Stimulated activated CD4-positive, alpha-beta T cell treated with anti-CD3 and anti-CD28 coated beads, TNF-alpha, amount 100 ng/mL, for 1 hour (primary cell): ENCODE measurements at places on chromosomes 3 and 15.

DNA sequence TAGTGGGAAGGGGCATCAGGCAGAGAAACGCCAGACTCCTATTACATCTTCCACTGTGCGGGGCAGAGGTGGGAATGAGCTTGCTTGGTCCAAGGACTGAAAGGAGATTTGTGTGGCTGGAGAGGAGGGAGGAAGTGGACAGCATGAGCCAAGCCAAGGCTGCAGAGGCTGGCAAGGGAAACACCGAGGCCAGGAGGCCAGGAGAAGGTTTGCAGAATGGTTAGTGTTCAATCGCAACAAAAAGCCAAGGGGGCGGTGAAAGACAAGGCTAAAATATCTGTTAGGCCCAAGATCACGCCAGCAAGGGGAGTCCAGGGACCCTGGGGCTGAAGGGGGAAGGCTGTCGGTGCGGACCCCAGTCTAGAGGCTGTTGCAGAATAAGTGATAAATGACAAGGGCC is 75.8 kb downstream of the CPN2 start:
- DNase-seq = no peak

GRCh38 chr15:80779658-80780415 is 667 bp downstream of the CEMIP start:
- DNase-seq = no peak

DNA sequence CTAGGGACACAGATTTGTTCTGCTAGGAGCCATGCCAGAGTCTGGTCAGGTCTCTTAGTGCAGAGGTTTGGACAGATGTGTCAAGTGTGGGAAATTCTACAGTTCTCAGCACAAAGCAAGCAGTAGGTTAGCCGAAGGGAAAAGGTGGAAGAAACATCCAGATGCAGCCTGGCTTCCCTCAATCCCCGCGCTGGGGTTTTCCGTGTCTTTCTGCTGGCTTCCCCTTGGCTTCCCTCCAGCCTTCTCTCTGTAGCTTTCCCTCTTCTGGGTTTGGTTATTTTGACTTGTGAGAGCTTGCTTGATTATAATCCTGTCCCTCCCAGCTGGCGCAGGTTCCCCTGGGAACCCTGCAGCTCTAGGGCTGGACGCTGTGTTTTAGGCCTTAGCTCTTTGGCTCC is 4.1 kb downstream of the TF start:
- no peak for DNase-seq

DNA sequence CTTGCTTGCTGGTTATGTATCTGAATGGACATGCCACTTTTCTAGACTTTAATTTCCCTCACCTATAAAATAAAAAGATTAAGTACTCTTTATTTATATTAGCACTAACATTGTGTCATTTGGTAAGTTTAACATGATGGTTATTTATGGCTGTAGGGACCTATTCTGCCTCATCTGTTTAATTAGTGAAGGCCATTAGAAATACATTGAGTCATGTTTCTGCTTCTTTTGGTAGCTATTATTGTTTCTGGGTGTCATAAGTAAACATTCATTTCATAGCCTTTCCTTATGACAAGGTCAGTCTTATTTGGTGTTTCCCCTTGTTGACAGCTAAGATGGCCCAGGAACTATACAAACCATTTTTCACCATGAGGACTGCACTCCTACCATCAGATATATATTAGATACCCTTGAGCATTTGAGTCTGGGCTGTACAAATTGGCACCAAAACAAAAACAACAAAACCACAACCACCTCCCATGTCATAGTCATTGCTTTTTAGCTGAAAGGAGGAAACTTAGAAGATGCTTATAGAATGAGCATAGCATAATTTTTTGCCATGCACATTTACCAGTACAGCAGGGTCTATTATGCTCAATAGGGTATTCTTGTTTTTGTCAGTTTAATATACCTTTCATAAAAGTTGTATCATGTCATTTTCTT is 39.3 kb downstream of the SRP14 start:
- DNase-seq = no peak

- no peak for DNase-seq
Observed at GRCh38 chr15:66878761-66879160, 176.7 kb downstream of the SMAD6 start.

DNA sequence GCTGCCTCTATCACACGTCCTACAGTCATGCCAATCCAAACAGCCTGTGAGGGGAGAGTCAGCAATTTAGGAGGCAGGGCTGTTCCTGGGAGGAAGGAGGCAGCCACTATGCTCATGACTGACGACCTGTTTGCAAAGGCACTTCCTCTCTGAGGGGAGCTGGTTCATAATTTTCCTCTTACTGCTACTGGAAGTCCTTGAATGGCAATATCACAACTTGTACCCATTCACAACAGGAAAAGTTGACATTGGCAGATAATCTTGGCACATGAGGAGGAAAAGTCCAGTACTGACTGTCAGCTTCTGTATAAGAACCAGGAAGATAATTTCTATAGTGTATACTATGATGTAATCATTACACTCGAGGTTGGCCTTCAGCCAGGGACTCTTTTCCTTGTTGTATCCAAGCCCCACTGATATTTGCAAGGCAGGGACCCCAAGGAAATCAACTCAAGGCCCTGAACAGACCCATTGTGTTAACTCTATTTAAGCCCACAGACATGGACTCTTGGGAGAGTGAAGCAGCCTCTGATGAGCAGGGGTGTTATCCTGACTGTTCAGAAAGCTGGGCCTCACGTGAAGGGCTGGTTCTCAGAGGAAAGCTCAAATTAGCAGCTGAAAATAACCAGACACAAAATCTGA is 267.3 kb upstream of the ADAMTS9 start:
- no peak for DNase-seq

DNA sequence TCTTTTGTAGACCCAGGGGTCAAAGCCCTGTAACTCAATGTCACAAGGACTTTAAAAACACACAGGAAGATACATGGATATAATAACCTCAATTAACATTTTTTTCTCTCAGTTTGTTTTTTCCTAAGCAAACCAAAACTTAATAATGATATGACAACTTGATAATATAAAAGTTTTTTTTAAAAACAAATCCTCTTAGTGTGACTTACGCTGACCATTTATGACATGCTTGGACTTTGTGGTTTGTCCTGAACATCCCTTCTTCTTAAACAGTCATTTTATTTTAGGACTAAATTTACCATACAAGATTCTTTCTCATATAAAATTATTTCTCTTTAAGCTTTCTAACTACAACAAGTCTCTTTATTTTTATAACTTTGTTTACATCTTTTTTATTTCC is 25.4 kb upstream of the FAM3D start:
- no peak for DNase-seq

DNA sequence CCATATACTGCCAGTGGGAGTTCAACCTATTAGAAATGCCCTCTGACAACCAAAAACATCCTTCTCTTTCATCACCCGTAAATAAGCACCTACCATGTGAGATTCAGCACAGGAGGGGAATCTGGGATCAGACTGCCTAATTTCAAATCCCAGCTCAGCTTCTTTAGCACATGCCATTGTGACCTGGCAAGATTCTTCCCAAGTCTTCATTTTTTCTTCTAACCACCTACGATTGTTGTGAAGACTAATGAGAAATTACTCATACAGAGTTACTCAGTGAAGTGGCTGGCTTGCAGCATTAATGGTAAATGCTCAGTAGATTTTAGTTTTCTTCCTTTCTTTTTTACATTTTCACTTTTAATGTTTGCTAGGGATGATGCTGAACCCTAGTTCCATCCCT is 176.7 kb downstream of the PDZRN3 start:
- no peak for DNase-seq

DNA sequence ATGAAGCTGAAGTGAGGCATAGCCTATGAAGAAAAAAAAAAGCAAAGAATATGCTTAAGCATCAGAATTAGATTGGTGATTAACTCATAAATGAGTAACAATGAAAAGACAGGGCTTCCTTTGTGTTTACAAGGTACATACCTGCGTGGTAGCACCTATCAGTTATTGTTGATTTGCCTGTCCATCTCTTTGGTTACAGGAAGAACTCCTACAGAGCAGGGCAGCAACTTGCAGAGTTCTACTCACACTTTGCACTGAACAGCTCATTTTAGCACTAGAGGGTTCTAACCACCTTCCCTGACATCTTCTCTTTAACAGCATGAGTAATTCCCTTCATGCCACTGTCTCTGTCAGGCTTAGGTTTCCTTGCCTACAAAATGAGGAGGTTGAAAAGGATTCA is 166.0 kb downstream of the DPH6 start:
- DNase-seq = no peak

DNA sequence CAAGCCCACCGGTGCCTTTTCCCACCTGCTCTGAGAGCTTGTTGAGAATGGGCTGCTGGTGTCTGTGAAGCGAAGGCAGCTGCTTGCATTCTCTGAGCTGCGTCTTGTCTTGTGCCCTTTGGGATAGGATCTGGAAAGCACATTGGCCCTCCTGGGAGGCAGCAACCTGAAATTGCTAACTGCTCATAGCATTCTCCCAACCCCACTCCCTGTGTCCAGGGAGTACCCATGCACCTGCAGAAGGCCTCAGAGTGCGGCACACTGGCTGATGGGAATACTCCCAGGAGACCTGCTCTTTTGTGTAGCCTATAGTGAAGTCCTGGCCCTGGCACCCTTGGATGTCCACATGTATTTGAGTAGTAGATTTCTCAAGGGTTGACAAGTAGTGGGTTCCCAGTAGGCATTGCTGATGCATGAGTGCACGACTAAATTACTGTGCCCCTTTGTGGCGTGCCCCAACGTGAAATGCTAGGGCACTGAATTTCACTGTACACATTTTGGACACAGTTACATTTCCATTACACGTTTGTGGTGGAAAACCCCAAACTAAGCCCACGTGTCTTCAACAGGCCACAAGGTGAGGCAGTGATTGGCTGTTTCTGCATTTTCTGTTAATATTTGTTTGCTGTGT is 3.7 kb downstream of the EPHB1 start:
- no peak for DNase-seq

DNA sequence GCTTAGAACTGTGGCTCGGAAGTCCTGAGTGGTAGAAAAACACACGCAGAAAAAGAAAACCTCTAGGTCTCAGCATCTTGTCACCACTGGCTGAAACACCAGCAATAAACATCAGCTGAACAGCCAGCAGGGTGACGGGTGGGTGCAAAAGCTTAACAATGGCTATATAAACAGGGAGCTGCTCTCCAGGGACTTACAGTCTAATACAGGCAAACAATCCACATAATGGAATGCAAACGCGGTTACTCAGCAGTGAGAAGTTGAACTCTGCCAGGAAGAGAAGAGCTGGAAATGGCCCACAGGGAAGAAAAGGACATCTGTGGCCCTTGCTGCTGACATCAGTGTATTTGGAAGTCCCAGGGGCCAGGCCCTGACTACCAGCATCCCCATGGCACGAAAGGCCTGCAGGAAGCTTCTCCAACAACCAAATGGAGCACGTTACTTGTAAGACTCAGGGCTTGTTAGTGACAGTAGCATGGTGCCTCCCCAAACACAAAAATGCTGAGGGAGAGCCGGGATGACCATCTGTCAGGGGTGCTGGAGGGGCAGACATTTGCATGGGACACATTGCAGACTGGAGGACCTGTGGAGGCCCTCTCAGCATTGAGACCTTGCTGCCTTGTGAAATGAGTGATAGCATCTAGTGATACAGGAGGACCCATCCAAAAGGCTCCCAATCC is 3.0 kb downstream of the HEG1 start:
- DNase-seq = no peak

- no peak for DNase-seq
Observed at GRCh38 chr15:38414357-38414756, 39.6 kb upstream of the FAM98B start.

GRCh38 chr3:38039101-38039898 is at the start of gene DLEC1:
DLEC1 (plus strand) TSS chr3:38039208; CDS start chr3:38039226, 18 bp downstream.
- DNase-seq = peak; percentile 55

DNA sequence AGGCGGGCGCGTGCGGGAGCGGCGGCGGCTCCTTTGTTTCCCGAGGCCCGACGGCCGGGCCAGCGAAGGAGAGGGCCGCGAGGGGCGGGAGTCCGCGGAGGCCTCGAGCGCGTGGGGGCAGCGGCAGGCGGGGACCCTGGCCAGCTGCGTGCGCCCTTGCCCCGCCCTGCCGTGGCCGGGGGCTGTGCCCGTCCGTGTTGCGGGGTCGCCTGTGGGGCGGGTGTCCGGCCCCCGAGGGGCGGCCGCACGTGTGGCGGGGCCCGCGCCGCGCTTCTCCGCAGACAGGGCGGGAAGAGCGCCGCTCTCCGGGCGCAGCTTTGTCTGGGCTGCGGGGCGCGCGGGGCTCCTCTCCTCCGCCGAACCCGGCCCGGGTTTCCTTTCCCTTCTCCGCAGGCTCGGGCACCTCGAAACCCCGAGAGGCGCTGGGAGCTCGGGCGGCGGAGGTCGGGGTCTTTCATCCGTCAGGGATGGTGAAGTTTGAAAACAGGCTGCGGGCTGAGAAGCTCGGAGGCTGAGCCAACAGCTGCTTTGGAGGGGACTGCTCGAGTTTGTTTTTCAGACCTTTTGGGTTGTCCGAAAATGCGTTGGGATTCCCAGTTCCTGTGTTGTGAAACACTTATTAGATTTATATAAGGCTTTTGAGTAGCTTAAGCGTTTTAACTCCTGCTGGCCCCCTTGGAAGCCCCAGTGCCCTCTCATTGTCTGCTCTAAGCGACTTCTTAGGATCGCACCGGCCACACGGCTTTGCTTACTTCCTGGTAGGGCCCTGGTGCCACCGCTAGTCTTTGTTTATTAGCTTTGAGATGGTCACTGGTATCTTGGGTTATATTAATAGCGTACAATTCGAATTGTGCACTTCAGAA is 817 bp downstream of the USP3 start:
- no peak for DNase-seq

- no peak for DNase-seq
Observed at GRCh38 chr3:101623656-101624055, 49.7 kb downstream of the PCNP start.

GRCh38 chr15:39442898-39443297 is 138.0 kb upstream of the THBS1 start:
- no peak for DNase-seq

GRCh38 chr3:13513051-13513912 is 33.2 kb downstream of the HDAC11 start:
- DNase-seq = no peak

DNA sequence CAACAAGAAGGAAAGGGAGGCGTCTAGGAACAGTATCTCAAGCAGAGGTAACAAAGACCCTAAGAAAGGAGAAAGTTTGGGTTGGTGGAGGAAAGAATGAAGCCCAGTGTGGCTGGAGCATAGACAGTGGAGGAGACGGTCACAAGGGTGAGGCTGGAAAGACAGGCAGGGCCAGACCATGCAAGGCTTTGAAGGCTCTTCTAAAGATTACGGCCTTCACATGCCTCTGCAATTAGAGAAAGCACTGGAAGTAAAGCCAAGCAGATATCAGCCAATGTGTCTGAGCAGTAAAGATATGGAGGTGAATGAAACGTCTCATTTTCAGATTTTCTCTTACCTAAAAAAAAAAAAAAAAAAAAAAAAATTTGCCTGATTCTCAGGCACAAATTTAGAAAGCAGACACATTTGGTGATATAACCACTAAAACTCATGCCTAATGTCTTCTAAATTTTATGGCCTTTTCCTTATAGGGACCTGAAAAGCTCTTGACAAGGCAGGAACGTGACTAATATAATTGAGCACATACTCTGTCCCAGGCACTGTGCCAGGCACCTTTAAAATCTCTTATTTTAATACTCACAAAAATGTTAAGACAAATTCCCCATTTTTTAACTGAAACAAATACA is 184.1 kb downstream of the MECOM start:
- no peak for DNase-seq

GRCh38 chr15:73851689-73852088 is 21.7 kb upstream of the TBC1D21 start:
- peak; percentile 18 for DNase-seq
